ENCODE measurements at places on chromosomes 7 and 10.

GRCh38 chr7:117780832-117781231 lies 92.4 kb downstream of the CTTNBP2 start:
- DNase-seq: no peak

GRCh38 chr10:130301021-130301892 lies 165.1 kb downstream of the GLRX3 start:
- DNase-seq: no peak

DNA sequence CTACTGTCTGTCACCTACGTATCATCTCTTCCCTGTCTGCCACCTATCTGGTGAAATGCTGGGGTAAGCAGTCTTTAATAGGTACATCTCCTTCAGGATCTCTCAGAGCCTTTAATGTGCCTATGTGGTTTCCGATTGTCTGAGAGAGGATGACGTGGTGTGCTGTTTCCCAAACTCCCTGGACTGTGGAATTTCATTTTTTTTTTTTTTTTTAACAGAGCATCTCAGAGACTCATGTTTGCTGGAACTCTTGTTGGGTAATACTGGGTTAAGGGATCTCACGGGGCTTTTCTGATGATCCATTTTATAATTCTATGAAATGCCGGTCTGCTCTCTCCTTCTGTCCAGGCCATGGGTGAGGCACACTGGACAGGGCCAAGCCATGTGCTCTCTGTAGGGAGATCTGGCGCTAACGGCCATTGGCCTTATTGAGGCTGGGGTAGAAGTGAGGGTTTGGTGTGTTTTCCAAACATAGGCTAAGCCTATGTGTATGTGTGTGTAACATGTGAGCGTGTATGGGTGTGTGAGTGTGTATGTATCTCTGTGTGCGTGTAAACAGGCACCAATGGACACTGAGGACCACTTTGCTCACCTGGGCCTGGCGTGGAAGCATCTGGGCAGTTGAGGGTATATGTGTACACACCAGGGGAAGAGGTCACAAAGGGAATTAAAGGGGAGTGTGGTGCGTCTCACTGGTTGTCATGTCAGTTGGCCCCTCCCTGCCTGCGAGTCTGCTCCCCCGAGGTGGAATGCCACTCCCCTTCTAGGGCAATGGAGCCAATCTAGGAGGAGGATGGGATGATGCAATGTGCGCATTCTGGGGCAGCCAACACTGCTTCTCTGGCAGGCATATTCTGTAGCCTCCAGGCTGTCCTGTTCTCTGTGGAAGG lies 7.8 kb downstream of the ADRA2A start:
- DNase-seq: no peak

DNA sequence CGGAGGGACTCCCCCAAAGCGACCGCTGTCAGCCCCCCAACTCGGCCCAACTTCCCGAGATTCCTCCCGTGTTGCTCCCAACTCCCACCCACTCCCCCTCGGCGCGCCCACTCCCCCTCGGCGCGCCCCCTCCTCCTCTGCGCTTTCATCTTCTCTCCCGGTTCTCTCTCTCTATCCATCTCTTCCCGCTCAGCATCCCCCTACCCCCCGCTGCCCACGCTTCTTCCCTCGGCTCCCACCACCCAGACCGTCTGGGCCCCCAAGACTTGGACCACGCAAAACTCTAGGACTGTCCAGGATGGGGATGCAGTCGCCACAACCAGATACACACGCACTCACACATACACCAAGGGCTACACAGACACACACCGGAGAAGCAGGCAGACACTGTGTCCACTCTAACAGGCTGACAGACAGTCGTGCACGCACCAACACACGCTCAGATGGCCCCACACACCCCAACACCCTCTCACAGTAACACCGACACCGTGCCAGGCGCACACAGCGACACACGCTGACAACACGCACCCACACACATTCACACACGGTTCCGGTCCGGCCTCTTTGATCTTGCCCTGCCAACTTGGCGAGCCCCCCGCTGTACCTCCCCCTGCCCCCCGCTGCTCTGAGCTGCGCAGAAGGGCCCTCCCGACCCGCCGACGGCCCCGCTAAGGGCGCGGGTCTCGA lies 1.1 kb downstream of the GRID1 start:
- no peak for DNase-seq

DNA sequence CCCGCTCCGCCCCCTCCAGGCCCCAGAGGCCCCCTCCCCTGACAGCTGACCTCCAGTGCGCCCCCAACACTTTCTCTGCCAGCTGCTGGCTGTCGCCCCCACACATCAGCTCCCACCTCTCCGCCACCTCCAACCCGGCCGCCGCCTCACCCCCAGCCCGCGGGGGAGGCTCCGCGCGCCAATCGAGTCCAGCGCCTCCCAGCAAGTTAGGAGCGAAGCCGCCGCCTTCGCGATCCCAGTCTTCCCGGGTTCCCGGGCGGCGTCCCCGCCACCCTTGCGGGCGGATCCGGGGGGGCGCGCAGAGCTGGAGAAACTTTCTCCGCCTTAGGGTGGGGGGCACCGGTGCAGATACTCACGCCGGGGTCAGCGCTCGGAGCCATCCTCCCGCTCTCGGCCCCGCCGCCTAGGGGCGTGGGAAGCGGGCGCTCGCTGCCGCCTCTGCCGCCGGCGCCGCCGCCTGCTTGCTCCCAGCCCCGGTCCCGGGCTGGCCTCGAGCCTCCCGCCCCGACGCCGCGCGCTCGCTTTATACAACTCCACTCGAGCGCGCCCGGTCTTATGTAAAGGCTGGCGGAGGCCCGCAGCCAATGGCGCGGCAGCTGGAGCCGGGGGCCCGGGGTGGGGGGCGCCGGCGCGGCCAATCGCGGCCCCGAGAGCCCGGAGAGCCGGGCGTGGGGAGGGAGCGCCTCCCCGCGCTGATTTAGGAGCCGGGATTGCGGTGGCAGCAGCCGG lies at the start of gene CRTAC1:
Gene CRTAC1 (minus strand): TSS at position 529 of the 729 bp plus-strand sequence. CDS start 149 bp downstream, at position 380.
- DNase-seq: peak; percentile 84

- no peak for DNase-seq
Observed at GRCh38 chr10:74827045-74827441, 643 bp downstream of the KAT6B start.

- DNase-seq: peak; percentile 69
Observed at GRCh38 chr10:10804998-10805740, 212.5 kb upstream of the CELF2 start.

DNA sequence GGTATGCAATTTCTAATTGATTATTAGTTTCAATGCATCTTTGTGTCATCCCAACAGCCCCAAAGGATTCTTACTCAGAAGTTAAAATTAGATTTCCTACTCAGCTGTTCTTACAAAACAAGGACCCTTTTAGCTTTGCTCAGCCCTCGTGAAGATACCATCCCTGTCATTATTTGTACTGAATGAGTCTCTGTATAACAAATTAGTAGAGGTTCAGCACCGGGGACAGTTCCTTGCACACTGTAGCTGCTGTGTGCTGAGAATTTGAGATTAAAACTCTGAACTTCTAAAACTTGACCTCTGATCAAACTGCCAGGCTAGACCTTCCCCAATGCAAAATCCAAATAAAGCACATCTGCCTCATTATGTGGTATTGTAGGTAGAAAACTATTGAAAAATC lies 299.1 kb downstream of the LHFPL3 start:
- peak; percentile 47 for DNase-seq

GRCh38 chr7:149218469-149219420 lies 20.7 kb upstream of the ZNF212 start:
- peak; percentile 67 for DNase-seq

DNA sequence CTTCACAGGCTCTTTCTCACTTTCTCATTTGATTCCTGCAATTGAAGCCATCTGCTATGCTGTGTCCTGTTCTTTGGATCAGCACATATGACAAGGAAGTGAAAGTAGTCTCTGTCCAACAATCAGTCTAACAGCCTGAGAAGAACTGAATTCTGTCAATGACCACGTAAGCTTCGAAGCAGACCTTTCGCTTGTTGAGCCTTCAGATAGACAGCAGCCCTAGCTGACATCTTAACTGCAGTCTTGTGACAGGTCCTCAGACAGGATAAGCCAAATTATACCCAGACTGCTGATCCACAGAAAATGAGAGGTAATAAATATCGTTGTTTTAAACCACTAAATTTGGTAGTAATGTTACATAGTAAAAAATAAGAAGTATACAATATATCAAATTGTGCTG lies 691.0 kb upstream of the LRRTM3 start:
- peak; percentile 18 for DNase-seq

DNA sequence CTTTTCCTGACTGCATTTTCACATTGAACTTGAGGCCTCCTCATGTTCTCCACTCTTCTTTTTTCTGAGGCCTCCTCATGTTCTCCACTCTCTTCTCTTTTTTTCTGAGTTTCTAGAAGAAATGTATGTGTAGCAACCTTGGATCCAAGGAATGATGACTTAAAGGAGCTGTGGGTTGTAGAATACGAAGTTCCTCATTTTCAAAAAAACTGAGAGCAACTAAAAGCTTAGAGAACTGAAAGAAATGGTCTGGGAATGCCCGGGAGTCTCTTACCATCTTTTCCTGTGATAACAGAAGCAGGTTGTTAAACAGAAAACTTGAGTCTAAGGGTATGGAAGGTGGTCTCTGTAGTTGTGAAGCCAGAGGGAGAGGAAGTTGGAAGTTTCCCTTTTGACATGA lies 32.8 kb downstream of the MRPS33 start:
- no peak for DNase-seq

GRCh38 chr7:2053395-2053794 lies 179.3 kb downstream of the MAD1L1 start:
- DNase-seq: no peak

- no peak for DNase-seq
Observed at GRCh38 chr10:43260117-43260761, 6.6 kb downstream of the RASGEF1A start.

DNA sequence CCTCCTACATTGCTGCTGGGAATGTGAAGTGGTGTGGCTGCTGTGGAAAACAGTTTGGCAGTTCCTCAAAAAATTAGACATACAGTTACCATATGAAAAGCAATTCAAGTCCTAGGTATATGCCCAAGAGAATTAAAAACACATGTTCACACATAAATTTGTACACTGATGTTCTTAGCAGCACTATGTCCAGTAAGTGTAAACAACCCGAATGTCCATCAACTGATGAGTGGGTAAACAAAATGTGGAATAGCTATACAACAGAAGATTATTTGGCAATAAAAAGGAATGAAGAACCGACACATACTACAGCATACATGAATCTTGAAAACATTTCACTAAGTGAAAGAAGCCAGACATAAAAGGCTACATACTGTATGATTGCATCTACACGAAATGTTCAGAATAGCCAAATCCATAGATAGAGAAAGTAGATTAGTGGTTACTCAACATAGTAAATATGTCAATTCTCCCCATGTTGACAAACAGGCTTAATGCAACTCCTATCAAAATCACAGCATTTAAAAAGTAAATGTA lies 17.2 kb downstream of the CEP41 start:
- no peak for DNase-seq

DNA sequence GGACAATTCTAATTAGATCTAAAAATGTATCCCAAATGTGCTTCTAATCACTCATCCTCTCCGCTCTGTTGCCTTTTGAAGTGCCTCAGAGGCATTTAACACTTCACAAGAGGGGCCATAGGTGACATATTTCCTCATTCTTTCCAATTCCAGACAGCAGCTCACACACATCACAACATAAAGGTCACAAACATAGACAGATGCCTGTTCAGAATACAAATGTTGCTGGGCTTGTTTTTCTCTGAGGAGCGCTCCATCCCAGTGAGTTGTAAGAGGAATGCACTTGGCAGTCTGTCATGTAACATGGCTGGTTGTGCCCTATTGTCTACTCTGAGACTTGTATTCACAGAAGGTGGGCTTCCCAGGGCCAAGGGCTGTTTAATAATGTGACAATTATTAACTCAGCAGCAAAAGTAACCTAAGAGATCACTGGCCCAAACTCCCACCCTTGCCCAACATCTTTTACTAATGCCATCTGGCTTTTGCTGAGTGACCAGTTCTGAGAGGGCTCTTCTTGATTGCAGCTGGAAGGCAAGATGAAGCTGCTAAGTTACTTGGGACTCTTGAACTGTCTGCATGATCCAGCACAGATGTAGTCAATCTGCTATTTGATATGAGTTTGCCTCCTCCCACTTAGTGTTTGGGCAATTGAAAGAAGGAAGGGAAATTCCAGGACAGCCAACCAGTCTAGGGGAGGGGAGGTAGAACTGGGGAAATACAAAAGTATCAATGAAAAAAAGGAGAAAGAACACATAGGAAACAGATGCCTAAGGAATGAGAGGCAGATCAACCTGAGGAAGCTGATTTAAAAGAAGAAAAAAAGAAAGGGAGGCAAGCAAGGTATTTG lies 13.6 kb downstream of the PON2 start:
- no peak for DNase-seq

- no peak for DNase-seq
Observed at GRCh38 chr7:139634087-139634486, 110.6 kb downstream of the CLEC2L start.

DNA sequence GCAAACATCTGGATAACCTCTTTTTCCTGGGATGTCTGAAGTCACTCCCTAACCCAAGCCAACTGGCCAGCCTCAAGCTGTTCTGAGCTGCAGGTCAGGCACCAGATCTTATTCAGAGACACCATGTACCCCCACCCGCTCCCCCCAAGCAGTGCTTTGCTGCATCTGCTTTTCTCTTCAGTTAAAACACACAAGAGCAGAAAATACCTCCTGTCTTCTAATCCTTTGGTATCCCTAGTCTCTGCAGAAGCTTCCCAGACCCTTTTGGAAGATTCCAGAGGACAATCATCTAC lies 3.0 kb downstream of the ZNF488 start:
- DNase-seq: no peak

DNA sequence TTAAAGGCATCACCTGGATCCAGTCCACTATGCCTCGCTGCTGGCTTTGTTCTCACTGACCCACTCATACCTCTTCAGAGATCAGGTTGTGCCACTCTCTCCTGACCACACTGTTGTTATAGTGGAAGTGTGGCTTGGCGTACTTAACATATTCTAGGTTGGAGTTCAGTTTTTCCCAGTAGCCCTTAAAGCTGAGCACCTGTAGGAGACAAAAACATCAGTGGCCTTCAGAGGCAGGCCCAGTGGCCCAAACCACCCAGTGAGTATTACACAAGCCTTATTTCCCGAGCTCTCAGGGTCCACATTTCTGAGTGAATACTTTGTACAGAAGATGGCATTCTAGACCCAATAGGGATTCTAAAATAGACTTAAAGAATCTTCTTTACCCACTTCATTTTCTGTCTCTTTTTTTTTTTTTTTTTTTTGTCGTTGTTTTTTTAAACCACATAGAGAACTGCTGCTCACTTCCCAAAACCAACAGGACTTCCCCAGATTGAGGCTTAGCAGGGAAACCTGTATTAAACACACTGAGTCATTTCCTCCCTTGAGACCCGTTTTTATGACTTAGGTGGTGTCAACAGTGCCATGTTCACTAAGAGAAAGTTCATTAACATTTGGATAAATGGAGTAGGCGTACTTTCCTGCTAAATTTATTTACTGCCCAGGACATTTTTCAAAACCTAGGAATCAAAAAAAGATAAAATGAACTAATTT lies 85.8 kb downstream of the GSAP start:
- DNase-seq: no peak
